Activated CD4-positive, alpha-beta T cell treated with anti-CD3 and anti-CD28 coated beads, Interleukin-2, amount 10 ng/mL, durations not matched to agents 7 days and 5 days (primary cell): ENCODE measurements at places on chromosomes 13 and 19. TPM values are rescaled to one million over a fixed set of nuclear protein-coding genes. Genes with fewer than 3 reads are reported as not detected.

Gene FPR2
- not detected for total RNA-seq

Gene LILRB5
- total RNA-seq, result not detected

Gene FCAR
- total RNA-seq, result not detected

Gene SLITRK6
- total RNA-seq, result not detected

Gene VAV1
- 132 TPM for total RNA-seq

Gene DAND5
- total RNA-seq, result 0.20 TPM

Gene EBI3
- total RNA-seq, result 1.2 TPM

DNA sequence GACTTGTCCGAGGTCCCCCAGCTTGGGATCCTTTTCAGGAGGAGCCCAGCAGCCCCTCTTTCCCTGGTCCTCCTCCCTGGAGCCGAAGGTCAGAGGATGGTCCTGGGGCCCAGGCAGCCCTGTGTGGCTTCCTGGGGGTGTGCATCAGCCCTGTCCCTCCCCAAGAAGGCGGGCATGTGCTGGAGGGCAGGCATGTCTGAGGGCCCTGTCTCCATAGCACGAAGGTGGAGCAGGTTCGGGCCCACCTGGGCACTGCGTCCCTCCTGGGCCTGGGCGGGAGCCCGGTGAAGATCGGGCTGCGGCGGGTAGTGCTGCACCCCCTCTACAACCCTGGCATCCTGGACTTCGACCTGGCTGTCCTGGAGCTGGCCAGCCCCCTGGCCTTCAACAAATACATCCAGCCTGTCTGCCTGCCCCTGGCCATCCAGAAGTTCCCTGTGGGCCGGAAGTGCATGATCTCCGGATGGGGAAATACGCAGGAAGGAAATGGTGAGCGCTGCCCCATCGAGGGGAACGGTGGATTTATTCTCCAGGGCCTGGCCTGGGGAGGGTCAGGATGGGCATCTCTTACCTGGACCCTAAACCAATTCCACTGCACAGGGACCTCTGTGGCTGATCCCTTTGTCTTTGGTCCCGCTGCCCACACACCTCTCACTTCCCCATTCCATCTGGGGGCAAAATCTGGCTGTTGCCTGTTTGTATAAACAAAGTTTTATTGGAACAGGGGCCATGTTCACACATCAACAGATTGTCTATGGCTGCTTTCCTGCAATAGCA is 10.9 kb downstream of the TIMM13 start:
- H3K36me3 ChIP-seq, result peaks cover 1% of the 10 kb centered on the region
- H3K27me3 ChIP-seq, result no peaks in the 10 kb centered on the region
- H3K27ac ChIP-seq, result no peak overlapping the region
- peaks cover 2% of the 10 kb centered on the region for H3K4me1 ChIP-seq
- no peak for DNase-seq

DNA sequence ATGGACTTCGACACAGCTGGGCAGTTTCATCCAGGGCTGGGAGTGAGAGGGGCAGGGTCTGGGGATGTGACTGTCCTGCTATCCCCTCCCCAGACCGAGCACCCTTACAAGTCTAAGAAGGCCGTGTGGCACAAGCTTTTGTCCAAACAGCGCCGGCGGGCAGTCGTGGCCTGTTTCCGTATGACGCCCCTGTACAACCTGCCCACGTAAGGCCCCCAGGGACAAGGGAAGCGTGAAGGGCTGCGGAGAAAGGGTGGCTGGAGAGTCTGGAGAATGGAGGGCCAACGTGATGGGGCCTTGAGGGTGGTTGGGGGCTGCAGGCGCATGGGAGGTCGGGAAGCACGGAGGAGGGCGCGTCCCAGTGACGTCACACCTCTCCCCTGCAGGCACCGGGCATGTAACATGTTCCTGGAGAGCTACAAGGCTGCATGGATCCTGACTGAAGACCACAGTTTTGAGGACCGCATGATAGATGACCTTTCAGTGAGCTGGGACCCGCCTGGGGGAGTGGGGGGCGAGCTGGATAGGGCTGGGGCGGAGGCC is 89.5 kb downstream of the MAP4K1 start:
- H3K4me1 ChIP-seq, result peaks cover 3% of the 10 kb centered on the region
- no peaks in the 10 kb centered on the region for H3K36me3 ChIP-seq
- no peak overlapping the region for H3K4me3 ChIP-seq
- no peak overlapping the region for H3K27ac ChIP-seq
- no peak for DNase-seq
- peaks cover 2% of the 10 kb centered on the region for H3K27me3 ChIP-seq

GRCh38 chr13:31444266-31444856 is 244.6 kb downstream of the B3GLCT start:
- H3K27ac ChIP-seq, result no peak overlapping the region
- H3K4me1 ChIP-seq, result no peaks in the 10 kb centered on the region
- H3K27me3 ChIP-seq, result no peaks in the 10 kb centered on the region
- H3K4me3 ChIP-seq, result no peak overlapping the region
- DNase-seq, result no peak

- H3K4me1 ChIP-seq, result peaks cover 20% of the 10 kb centered on the region
- H3K27me3 ChIP-seq, result peaks cover 43% of the 10 kb centered on the region
- peak within 1 kb of the TSS; percentile 69 for H3K4me3 ChIP-seq
- peak; percentile 60 for DNase-seq
Observed at GRCh38 chr19:43639519-43640423, at the start of gene CADM4. TSS of gene CADM4 (minus strand) at chr19:43639850. CDS start at chr19:43639790, 60 bp downstream.

GRCh38 chr13:98939660-98940191 is 38.1 kb downstream of the DOCK9 start:
- DNase-seq, result no peak
- H3K4me3 ChIP-seq, result no peak overlapping the region
- peaks cover 16% of the 10 kb centered on the region for H3K36me3 ChIP-seq

- no peaks in the 10 kb centered on the region for H3K4me1 ChIP-seq
- H3K27ac ChIP-seq, result no peak overlapping the region
- H3K36me3 ChIP-seq, result no peaks in the 10 kb centered on the region
- DNase-seq, result no peak
- no peak overlapping the region for H3K4me3 ChIP-seq
Observed at GRCh38 chr19:33872445-33873320, 76.0 kb downstream of the KCTD15 start.

DNA sequence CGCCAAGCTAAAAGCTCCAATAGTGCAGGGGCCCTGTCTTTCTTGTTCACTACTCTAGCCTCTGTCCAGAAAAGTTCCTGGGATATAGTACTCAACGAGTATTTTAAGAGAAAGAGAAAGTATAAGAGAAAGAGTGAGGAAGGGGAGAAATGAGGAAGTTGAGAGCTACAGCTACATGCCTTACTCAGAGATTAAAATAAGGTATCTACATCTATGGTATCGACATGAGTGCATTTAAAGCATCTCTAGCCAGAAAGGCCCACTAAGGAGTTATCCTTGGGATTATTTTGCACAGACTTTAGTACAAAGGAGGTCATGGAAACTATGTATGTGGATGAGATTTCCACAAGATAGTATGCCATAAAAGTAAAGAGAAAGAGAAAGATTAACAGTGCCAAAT is 28.5 kb downstream of the MYCBP2 start:
- H3K4me3 ChIP-seq, result no peak overlapping the region
- no peaks in the 10 kb centered on the region for H3K27me3 ChIP-seq
- no peak overlapping the region for H3K27ac ChIP-seq

DNA sequence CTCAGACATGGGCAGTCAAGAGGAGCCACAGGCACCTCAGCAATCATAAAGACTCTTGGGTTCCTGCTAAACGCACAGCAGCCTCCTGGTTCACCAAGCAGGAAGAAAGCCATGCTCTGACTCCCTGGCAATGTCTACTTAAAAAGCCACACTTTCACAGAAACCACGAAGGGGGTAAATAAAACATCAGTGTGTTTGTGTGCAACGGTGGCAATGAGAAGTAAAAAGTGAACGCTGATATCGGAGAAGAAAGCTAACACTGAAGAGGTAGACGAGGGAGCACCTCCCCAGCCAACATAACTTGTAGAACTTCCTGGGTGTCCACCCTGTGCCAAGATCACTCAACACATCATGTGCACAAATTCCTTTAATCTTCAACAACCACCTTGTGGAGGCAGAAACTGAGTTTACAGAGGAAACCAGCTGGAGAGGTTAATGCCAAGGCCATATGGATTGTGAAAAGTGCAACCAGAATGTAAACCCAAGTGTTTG is 30.2 kb downstream of the HSPH1 start:
- peaks cover 5% of the 10 kb centered on the region for H3K27me3 ChIP-seq
- H3K27ac ChIP-seq, result peak overlapping the region; percentile 72
- peak; percentile 11 for DNase-seq
- no peak overlapping the region for H3K4me3 ChIP-seq
- peaks cover 41% of the 10 kb centered on the region for H3K4me1 ChIP-seq

GRCh38 chr13:113403255-113404104 is 39.5 kb upstream of the GRTP1 start:
- H3K27me3 ChIP-seq, result no peaks in the 10 kb centered on the region
- H3K36me3 ChIP-seq, result no peaks in the 10 kb centered on the region
- H3K4me1 ChIP-seq, result no peaks in the 10 kb centered on the region
- no peak overlapping the region for H3K27ac ChIP-seq

- H3K27ac ChIP-seq, result no peak overlapping the region
- H3K4me1 ChIP-seq, result peaks cover 15% of the 10 kb centered on the region
- no peak for DNase-seq
- H3K4me3 ChIP-seq, result no peak overlapping the region
Observed at GRCh38 chr13:50712456-50712855, 131.0 kb downstream of the DLEU7 start.

DNA sequence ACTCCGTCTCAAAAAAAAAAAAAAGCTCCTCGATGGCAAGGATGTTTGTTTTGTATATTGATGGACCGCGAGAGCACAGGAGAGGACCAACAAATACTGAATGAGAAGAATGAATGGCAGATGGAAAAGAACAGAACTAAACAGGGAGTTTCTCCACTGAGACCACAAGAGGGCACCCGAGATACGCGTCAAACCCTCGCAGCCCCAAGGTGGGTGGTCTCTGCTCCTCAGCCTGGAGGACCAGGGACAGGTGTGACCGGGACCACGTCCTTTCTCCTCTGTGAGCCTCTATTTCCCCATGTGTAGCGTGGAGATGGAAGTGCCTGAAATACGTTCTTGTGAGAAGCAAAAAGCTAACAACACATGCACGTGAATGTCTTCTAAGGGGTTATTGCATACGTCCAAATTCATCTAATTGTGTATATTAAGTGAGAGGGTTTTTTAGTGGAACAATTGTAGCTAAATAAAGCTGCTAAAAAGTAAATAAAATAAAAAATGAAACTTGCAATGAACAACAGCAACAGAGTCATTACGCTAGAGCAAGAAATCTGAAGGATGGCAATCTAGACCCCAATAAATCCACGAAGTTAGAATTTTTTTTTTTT is 8.3 kb upstream of the CDC42EP5 start:
- H3K36me3 ChIP-seq, result no peaks in the 10 kb centered on the region
- peaks cover 16% of the 10 kb centered on the region for H3K4me1 ChIP-seq
- H3K4me3 ChIP-seq, result no peak overlapping the region
- no peak overlapping the region for H3K27ac ChIP-seq

GRCh38 chr19:20611866-20612265 is 46.3 kb upstream of the ZNF737 start:
- H3K4me3 ChIP-seq, result no peak overlapping the region
- H3K4me1 ChIP-seq, result no peaks in the 10 kb centered on the region
- H3K36me3 ChIP-seq, result no peaks in the 10 kb centered on the region
- H3K27ac ChIP-seq, result no peak overlapping the region

GRCh38 chr13:99816321-99816720 is 155.2 kb downstream of the ZIC5 start:
- peaks cover 17% of the 10 kb centered on the region for H3K4me1 ChIP-seq
- no peak overlapping the region for H3K27ac ChIP-seq
- DNase-seq, result no peak
- H3K4me3 ChIP-seq, result no peak overlapping the region
- no peaks in the 10 kb centered on the region for H3K36me3 ChIP-seq
- H3K27me3 ChIP-seq, result no peaks in the 10 kb centered on the region

GRCh38 chr13:85632526-85633195 is 166.6 kb downstream of the SLITRK6 start:
- H3K27me3 ChIP-seq, result no peaks in the 10 kb centered on the region
- no peaks in the 10 kb centered on the region for H3K4me1 ChIP-seq
- DNase-seq, result no peak
- H3K4me3 ChIP-seq, result no peak overlapping the region
- no peaks in the 10 kb centered on the region for H3K36me3 ChIP-seq

- no peaks in the 10 kb centered on the region for H3K27me3 ChIP-seq
- no peaks in the 10 kb centered on the region for H3K4me1 ChIP-seq
- no peak overlapping the region for H3K4me3 ChIP-seq
- no peaks in the 10 kb centered on the region for H3K36me3 ChIP-seq
Observed at GRCh38 chr19:31018936-31019335, 330.3 kb downstream of the TSHZ3 start.

GRCh38 chr13:101988140-101988539 is 413.7 kb downstream of the FGF14 start:
- no peaks in the 10 kb centered on the region for H3K27me3 ChIP-seq
- H3K27ac ChIP-seq, result no peak overlapping the region
- no peak overlapping the region for H3K4me3 ChIP-seq
- DNase-seq, result no peak

DNA sequence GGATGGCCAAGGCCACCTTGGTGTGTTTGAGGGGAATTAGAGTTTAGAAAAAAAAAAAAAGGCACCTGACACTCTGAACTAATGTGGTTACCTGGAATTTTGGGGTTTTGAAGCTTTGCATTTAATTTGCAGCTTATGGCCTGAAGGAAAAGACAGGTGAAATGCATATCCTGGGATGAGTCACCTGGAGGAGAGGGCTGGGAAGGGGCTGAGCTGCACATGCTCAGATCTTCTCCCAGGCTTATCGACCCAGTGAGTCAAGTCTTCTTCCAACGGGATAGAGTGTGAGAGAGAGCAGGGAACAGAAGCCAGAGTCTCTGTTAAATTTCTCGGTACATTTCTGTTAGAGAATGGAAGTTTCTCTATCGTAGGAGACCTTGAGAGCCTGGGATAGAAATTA is 29.7 kb upstream of the ALOX5AP start:
- no peaks in the 10 kb centered on the region for H3K36me3 ChIP-seq
- no peak overlapping the region for H3K27ac ChIP-seq
- peaks cover 17% of the 10 kb centered on the region for H3K27me3 ChIP-seq
- no peak overlapping the region for H3K4me3 ChIP-seq

- H3K36me3 ChIP-seq, result no peaks in the 10 kb centered on the region
- no peak overlapping the region for H3K4me3 ChIP-seq
- H3K27me3 ChIP-seq, result peaks cover 16% of the 10 kb centered on the region
Observed at GRCh38 chr19:45767410-45767880, 1.6 kb downstream of the SIX5 start.

DNA sequence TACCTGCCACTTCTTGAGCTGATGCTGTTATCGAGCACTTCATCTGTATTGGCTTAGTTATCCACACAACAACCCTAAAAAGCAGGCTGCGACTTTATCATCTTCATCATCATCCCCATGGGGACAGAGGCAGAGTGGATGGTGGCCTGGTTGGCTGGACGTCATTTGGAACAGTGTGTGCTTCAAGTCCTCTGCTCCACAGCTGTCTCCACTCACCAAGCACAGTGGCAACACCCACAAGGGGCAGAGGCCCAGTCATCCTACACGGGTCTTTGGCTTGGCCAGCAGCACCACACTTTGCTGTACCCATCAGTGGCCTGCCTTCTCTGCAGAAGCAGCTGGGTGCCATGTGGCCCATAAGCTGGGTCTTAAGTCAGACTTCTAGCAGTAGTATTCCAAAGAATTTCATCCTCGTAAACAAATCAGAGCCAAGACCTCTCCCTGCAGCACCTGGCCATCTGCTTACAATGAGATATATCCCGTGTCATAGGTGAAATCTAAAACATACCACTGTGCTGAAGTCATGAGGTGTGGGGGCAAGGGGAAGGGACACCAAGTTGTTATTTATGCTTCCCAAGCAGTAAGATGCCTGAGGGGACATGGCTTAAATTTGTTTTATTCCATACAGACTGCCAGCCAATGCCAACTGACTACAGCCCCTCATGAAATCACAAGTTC is 47.9 kb upstream of the EPHX3 start:
- no peaks in the 10 kb centered on the region for H3K36me3 ChIP-seq
- H3K27me3 ChIP-seq, result no peaks in the 10 kb centered on the region
- no peak overlapping the region for H3K4me3 ChIP-seq
- DNase-seq, result no peak
- H3K27ac ChIP-seq, result no peak overlapping the region

GRCh38 chr13:32905063-32905863 is 111.0 kb upstream of the KL start:
- H3K27me3 ChIP-seq, result peaks cover 4% of the 10 kb centered on the region
- peak; percentile 10 for DNase-seq
- peaks cover 5% of the 10 kb centered on the region for H3K36me3 ChIP-seq
- peak overlapping the region; percentile 29 for H3K4me3 ChIP-seq
- peak overlapping the region; percentile 78 for H3K27ac ChIP-seq
